Endothelial cell (in vitro differentiated cells): ENCODE measurements at places on chromosomes 16 and 17. TPM values are rescaled to one million over a fixed set of nuclear protein-coding genes. Genes with fewer than 3 reads are reported as not detected.

DNA sequence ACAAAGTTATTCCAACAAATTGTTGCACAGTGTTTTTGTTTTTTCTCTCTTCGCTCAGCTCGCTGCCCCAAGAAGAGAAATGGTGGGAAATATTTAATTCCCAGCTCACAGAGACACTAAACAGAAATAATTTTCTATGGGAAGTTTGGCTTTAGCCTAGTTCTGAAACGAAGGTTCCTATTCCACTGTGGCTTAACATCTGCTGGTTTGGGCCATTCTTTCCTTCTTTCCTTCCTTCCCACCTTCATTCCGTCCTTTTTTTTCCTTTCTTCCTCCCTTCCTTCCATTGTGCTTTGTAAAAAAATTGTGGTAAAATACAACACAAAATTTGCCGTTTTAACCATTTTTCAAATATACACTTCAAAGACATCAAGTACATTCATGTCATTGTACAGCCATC lies 393.5 kb upstream of the SOX9 start:
- no peaks in the 10 kb centered on the region for H3K4me1 ChIP-seq
- no peaks in the 10 kb centered on the region for H3K36me3 ChIP-seq
- H3K27ac ChIP-seq: no peak overlapping the region
- no peak for DNase-seq
- no peak overlapping the region for H3K4me3 ChIP-seq

The NLRC3 gene
- 3.2 TPM for total RNA-seq

DNA sequence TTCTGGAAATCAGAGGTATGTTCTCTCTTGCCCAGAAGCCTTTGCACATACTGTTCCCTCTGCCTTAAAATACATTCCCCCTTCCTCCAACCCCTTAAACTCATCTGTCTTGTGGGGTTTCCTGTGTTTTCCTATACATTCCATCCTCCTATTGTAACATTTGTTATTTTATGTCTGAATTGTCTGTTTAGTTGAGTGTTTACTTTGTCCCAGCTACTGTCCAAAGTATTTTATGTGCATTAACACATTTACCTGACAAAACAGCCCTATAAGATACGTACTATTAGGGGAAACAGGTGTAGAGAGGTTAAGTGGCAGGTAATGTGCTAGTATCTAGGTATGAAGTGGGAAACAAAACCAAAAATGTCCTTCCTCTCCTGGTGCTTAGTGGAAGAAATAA lies 42.1 kb downstream of the CHCT1 start:
- no peaks in the 10 kb centered on the region for H3K4me1 ChIP-seq
- H3K4me3 ChIP-seq: no peak overlapping the region
- DNase-seq: no peak
- peaks cover 19% of the 10 kb centered on the region for H3K36me3 ChIP-seq
- H3K27ac ChIP-seq: no peak overlapping the region
- no peaks in the 10 kb centered on the region for H3K27me3 ChIP-seq

DNA sequence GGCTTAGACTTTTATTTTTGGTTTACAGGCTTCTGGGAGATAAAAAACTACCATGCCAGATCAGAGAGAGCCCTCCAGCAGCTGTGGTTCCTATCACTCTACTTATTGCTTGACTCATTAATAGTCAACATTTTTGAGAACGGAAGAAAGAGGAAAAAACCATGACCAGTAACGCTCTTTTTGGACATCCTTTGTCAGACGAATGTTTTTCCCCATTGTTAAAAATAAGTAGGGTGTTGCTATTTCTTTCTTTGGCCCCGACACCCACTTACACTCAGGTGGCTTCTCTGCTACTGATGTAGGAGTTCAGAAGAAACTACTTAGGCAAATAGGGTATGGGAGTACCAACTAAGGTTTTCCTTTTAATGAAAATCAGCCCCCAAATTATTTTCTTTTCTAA lies 27.5 kb downstream of the TVP23A start:
- no peak overlapping the region for H3K4me3 ChIP-seq
- H3K27ac ChIP-seq: no peak overlapping the region
- H3K36me3 ChIP-seq: peaks cover 12% of the 10 kb centered on the region
- no peaks in the 10 kb centered on the region for H3K4me1 ChIP-seq
- peaks cover 2% of the 10 kb centered on the region for H3K27me3 ChIP-seq
- no peak for DNase-seq

The ABCA3 gene
- total RNA-seq: 10.4 TPM

GRCh38 chr17:48554412-48555257 lies 9.7 kb upstream of the HOXB2 start:
- no peak for DNase-seq
- peak overlapping the region; percentile 59 for H3K4me3 ChIP-seq
- H3K27ac ChIP-seq: no peak overlapping the region
- H3K27me3 ChIP-seq: peaks cover 30% of the 10 kb centered on the region

DNA sequence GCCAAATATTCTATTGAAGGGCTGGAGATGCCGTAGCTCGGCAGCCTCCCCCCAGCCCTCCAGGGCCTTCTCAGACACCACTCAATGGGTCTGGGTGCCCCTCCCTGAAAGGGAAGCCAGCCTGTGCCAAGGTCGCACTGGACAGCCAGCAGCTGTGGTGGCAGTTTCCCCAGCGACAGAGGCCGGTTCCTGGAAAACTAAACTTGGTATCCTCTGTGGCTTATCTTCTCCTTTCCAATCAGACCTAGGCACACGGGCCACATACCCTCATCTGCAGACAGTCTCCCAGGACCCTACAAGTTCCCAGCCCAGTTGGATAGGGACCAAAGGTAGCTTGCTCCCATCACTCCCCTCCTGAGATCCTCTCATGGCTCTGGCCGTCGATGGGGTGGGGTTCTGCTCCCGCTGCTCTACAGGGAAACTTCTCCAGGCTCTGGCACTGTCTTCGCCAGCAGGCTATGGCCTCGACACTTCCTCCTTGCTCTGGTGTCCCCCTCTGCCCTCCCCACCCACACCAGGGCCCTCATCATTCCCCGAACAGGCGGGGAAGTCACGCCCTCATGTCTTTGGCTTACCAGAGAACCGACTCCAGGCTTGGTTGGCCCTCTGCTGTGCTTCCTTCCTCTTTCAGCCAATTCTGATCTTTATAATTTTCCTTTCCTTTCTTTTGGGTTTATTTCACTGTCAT lies 18.3 kb upstream of the IL21R start:
- no peak overlapping the region for H3K4me3 ChIP-seq
- no peak overlapping the region for H3K27ac ChIP-seq
- H3K27me3 ChIP-seq: no peaks in the 10 kb centered on the region
- no peaks in the 10 kb centered on the region for H3K4me1 ChIP-seq
- DNase-seq: no peak
- no peaks in the 10 kb centered on the region for H3K36me3 ChIP-seq

The MON1B gene
- total RNA-seq: 35.6 TPM

GRCh38 chr16:22270525-22270924 lies 26.7 kb upstream of the POLR3E start:
- DNase-seq: no peak
- no peak overlapping the region for H3K27ac ChIP-seq
- no peak overlapping the region for H3K4me3 ChIP-seq
- no peaks in the 10 kb centered on the region for H3K4me1 ChIP-seq
- no peaks in the 10 kb centered on the region for H3K27me3 ChIP-seq

GRCh38 chr16:28623172-28623711 lies 13.4 kb upstream of the SULT1A1 start:
- H3K4me1 ChIP-seq: no peaks in the 10 kb centered on the region
- no peak overlapping the region for H3K27ac ChIP-seq
- no peak overlapping the region for H3K4me3 ChIP-seq

GRCh38 chr17:66906321-66907278 lies 57.9 kb upstream of the CACNG4 start:
- H3K4me1 ChIP-seq: peaks cover 2% of the 10 kb centered on the region
- no peak overlapping the region for H3K27ac ChIP-seq
- peaks cover 3% of the 10 kb centered on the region for H3K36me3 ChIP-seq
- H3K4me3 ChIP-seq: no peak overlapping the region

DNA sequence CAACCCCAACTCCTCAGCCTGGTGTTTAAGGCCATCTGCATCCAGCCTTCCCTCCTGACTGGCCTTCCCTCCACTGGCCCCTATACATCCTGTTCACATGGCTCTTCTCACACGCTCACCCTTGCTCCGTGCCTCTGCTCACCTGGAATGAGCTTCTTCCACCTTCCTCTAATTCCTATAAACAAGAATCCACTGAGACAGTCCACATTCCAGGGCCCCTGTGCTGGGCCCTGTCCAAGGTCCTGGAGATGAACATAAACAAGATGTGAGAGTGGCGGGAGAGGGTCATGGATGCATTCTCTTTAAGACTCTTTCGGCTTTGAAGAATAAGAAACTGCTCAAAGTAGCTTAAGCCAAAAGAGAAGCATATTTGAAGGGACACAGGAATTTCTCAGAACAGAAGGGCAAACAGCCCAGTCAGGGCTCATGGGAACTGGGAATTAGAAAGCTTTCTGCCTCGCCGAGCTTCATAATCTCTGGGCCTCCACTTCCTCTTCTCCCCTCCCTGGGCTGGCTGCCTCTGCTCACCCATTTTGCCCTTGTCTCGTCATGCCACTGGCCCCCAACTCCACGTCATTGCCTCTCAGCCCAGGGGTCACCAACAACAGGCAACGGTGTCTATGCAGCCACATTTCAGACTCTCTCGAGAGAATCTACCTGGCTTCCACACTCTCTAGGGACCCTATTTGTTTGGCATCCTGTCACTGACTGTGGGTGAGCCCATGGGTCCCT lies 13.5 kb downstream of the SPPL2C start:
- H3K36me3 ChIP-seq: no peaks in the 10 kb centered on the region
- no peaks in the 10 kb centered on the region for H3K4me1 ChIP-seq
- no peak overlapping the region for H3K4me3 ChIP-seq
- no peak overlapping the region for H3K27ac ChIP-seq

- no peak overlapping the region for H3K27ac ChIP-seq
- H3K4me1 ChIP-seq: no peaks in the 10 kb centered on the region
- peaks cover 10% of the 10 kb centered on the region for H3K27me3 ChIP-seq
- no peak overlapping the region for H3K4me3 ChIP-seq
These were observed 15.5 kb downstream of the HS3ST6 start for GRCh38 chr16:1902547-1903219.

The AMFR gene
- total RNA-seq: 90.7 TPM

GRCh38 chr17:5975661-5976060 lies 94.5 kb upstream of the WSCD1 start:
- no peak for DNase-seq
- no peak overlapping the region for H3K27ac ChIP-seq
- H3K4me3 ChIP-seq: no peak overlapping the region
- H3K36me3 ChIP-seq: no peaks in the 10 kb centered on the region

The NKD1 gene
- total RNA-seq: 2.4 TPM

GRCh38 chr16:85349365-85350145 lies 237.3 kb upstream of the CIBAR2 start:
- no peak for DNase-seq
- H3K4me1 ChIP-seq: peaks cover 3% of the 10 kb centered on the region
- H3K27ac ChIP-seq: no peak overlapping the region

- H3K4me3 ChIP-seq: no peak overlapping the region
- H3K27ac ChIP-seq: no peak overlapping the region
- peaks cover under 1% of the 10 kb centered on the region for H3K27me3 ChIP-seq
- no peak for DNase-seq
- H3K36me3 ChIP-seq: no peaks in the 10 kb centered on the region
- peaks cover 13% of the 10 kb centered on the region for H3K4me1 ChIP-seq
These were observed 4.7 kb upstream of the KAT7 start for GRCh38 chr17:49783791-49784190.

DNA sequence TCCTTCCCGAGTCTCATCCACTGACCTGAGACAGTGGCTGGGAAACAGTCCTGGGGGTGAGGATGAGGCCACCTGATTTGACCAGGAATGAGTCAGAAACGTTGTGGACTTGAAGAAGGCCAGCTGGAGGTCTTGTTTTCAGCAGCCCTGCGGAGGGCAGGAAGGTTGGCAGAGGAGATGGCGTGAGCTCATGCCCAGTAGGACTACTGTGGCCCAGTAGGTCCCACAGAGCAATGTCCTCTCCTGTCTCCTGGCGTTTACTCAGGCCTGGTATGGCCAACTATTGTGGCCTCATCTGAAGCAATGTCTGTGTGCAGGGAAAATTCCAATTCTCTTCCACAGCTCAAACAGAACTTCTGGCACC lies 84.1 kb upstream of the DNAJA2 start:
- no peak for DNase-seq
- no peak overlapping the region for H3K27ac ChIP-seq
- H3K4me1 ChIP-seq: no peaks in the 10 kb centered on the region
- peaks cover 7% of the 10 kb centered on the region for H3K36me3 ChIP-seq
- no peak overlapping the region for H3K4me3 ChIP-seq
- H3K27me3 ChIP-seq: peaks cover 2% of the 10 kb centered on the region

DNA sequence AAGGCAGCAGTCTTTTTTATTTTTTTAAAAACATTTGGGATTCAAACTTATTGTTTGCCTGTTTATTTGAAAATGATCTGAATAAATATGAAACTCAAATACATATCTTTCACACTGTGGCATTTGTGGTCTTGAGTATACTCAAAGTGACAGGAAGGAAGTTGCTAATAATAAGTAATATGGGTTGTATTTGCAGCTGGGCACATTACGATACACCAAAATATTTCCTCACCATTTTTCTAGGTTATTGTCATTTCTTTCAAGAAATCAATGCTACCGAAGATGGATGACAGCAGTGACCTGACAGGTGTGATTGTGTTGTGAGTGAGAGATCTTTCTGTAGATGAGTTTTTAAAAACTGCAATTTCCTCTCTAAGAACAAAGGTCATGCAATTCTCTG lies 665.7 kb downstream of the CDH8 start:
- no peaks in the 10 kb centered on the region for H3K4me1 ChIP-seq
- H3K36me3 ChIP-seq: no peaks in the 10 kb centered on the region
- no peak for DNase-seq
- H3K4me3 ChIP-seq: no peak overlapping the region
- H3K27ac ChIP-seq: no peak overlapping the region
- H3K27me3 ChIP-seq: peaks cover 2% of the 10 kb centered on the region

- no peaks in the 10 kb centered on the region for H3K36me3 ChIP-seq
- DNase-seq: no peak
- no peak overlapping the region for H3K4me3 ChIP-seq
- H3K27me3 ChIP-seq: peaks cover 6% of the 10 kb centered on the region
These were observed 50.2 kb upstream of the NDRG4 start for GRCh38 chr16:58449768-58450167.

The ATP2C2 gene
- total RNA-seq: 2.7 TPM

The MYH11 gene
- 0.51 TPM for total RNA-seq

GRCh38 chr17:2996810-2997670 lies 66.4 kb downstream of the OR1D5 start:
- no peaks in the 10 kb centered on the region for H3K36me3 ChIP-seq
- no peak overlapping the region for H3K27ac ChIP-seq
- H3K4me3 ChIP-seq: no peak overlapping the region
- peaks cover 9% of the 10 kb centered on the region for H3K27me3 ChIP-seq
- H3K4me1 ChIP-seq: peaks cover under 1% of the 10 kb centered on the region

DNA sequence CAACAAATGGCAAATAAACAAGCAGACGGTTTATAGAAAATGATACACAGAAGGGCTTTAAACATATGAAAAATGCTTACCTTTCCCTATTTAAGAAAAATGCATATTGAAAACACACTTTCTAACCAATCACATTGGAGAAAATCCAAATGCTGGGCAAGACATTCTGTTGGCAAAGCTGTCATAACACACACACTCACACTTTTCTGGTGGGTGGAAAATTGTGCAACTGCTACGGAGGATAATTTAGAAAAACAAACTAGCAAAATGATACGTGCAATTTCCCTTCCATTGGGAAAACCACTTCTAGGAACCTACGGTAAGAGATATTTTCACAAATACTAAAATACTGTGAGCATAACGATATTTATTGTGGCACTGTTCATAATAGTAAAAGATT lies 9.8 kb upstream of the MYH3 start:
- H3K27me3 ChIP-seq: no peaks in the 10 kb centered on the region
- no peak overlapping the region for H3K27ac ChIP-seq
- no peak for DNase-seq
